ENCODE measurements at places on chromosomes 5 and 9.

- peak overlapping the region; percentile 19 for H3K27ac ChIP-seq
- H3K4me3 ChIP-seq, result no peak overlapping the region
- no peaks in the 10 kb centered on the region for H3K36me3 ChIP-seq
- no peak for DNase-seq
- H3K4me1 ChIP-seq, result peaks cover 2% of the 10 kb centered on the region
- H3K27me3 ChIP-seq, result no peaks in the 10 kb centered on the region
Measured at GRCh38 chr5:151026679-151027078, 6.3 kb downstream of the GPX3 start.

DNA sequence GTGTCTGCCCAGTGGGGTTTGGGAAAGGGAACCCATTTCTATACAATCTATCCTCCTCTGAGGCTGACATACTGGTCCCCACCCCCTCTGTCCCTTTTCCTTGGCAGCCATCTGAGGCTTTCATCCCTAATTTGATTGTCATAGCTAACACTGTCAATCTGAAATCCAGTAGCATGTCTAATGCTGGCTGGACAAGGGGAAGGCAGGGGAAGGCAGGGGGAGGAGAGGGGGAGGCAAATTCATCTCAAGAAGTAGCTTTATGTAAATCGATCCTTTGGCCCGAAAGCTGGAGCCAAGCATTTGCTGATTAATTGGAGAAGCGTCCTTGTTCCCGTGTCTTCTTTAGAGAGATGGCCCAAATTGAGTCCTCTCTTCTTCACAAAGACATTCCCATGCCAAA is 314.1 kb upstream of the PANK3 start:
- H3K36me3 ChIP-seq, result no peaks in the 10 kb centered on the region
- no peak overlapping the region for H3K27ac ChIP-seq
- no peaks in the 10 kb centered on the region for H3K27me3 ChIP-seq
- H3K4me1 ChIP-seq, result no peaks in the 10 kb centered on the region

- H3K27me3 ChIP-seq, result no peaks in the 10 kb centered on the region
- H3K4me1 ChIP-seq, result peaks cover 97% of the 10 kb centered on the region
- peak overlapping the region; percentile 94 for H3K4me3 ChIP-seq
Measured at GRCh38 chr9:127971357-127972235, 9.2 kb downstream of the EEIG1 start.

DNA sequence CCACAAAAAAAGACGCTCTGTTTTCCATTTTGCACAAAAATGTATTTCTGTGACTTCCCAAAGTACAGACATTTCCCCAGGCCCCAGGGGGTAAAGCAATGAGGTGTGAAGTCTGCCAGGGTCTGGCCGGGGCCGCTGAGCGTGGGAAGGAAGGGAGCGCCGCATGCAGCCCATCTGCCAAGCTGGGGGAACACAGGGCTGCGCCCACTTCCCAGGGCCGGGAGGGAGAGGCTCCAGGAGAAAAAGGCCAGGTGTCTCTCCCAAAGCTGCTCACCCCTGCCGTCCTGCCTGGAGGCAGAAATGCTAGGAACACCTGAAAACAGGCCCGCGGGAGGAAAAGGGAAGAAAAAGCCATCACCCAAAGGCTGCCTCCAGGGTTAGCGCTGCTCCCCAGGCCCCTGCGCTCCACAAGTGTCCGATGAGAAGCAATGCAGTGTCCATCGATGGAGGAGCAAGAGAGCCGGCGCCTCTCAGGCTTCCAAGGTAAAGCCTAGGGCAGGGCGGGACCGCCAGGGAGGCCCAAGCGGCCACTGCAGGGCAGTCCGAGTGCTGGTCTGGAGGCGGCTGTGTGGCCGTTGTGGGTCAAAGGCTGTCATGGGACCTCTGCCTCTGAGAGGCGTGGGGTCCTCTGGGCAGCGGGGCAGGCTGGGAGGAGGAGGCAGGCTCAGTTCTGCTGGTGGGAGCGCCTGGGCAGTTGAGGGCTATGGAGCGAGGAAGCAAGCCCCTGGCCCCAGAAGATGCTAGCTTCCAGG is 6.0 kb upstream of the ZDHHC12 start:
- H3K27ac ChIP-seq, result no peak overlapping the region
- H3K4me3 ChIP-seq, result peak overlapping the region; percentile 20
- H3K4me1 ChIP-seq, result peaks cover 7% of the 10 kb centered on the region
- H3K27me3 ChIP-seq, result no peaks in the 10 kb centered on the region

GRCh38 chr9:114633438-114634089 is 22.5 kb downstream of the TMEM268 start:
- no peak overlapping the region for H3K27ac ChIP-seq
- no peaks in the 10 kb centered on the region for H3K4me1 ChIP-seq
- no peak overlapping the region for H3K4me3 ChIP-seq
